ENCODE measurements at places on chromosomes 1 and 21.

- no peak for DNase-seq
Observed at GRCh38 chr1:171563675-171564074, 58.4 kb upstream of the MYOCOS start.

- DNase-seq = peak; percentile 13
Observed at GRCh38 chr1:161071886-161072371, 2.2 kb upstream of the ARHGAP30 start.

DNA sequence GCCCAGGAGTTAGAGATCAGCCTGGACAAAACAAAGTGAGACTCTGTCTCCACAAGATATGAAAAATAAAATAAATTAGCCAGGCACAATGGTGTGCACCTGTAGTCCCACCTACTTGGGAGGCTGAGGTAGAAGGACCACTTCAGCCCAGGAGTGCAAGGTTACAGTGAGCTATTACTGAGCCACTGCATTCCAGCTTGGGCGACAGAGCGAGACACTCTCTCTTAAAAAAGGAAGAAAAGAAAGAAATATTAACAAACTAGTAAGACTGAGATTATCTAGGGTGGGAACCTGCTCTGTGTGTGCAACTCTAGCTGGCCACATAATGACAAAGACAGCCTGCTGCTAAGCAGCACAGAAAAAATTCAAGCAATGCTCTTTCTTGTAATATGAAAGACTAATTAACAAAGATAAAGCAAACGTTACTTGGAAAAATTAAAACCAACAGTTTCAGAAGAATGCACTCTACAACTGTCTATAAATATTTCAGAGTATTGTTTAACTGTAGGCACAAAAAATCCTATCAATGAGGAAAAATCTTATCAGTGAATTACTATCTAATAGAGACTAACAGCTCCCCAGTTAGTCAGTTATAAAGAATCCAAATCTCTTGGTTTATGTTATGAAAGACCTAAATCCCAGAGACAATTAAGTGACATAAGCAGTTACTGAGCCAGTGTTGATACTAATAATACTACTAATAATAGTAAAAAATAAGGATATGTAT is 74.5 kb downstream of the ENAH start:
- no peak for DNase-seq

DNA sequence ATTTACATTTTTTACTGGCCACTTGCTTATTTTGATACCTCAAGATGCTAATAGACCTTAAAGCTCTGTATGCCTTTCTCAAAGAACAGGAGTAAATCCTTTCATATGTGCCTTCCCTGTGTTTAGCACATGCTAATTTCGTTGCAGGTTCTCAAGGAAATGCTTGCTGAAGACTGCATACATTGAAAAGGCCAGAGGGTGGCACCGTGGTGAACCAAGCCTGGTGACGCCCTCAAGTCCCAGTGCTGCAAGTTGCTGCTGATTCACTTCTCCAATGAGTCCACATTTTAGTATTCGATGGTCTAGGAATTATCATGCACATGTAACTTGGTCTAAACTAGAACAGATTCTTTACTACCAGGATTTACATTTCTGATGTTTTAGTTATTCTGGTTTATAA is 94.1 kb downstream of the CLDN17 start:
- DNase-seq = peak; percentile 4

GRCh38 chr1:94773296-94773809 is 46.8 kb upstream of the SLC44A3 start:
- no peak for DNase-seq

GRCh38 chr21:44498280-44499210 is 41.5 kb downstream of the KRTAP10-1 start:
- no peak for DNase-seq

- DNase-seq = no peak
Observed at GRCh38 chr1:43870306-43870705, 63.3 kb upstream of the ARTN start.

DNA sequence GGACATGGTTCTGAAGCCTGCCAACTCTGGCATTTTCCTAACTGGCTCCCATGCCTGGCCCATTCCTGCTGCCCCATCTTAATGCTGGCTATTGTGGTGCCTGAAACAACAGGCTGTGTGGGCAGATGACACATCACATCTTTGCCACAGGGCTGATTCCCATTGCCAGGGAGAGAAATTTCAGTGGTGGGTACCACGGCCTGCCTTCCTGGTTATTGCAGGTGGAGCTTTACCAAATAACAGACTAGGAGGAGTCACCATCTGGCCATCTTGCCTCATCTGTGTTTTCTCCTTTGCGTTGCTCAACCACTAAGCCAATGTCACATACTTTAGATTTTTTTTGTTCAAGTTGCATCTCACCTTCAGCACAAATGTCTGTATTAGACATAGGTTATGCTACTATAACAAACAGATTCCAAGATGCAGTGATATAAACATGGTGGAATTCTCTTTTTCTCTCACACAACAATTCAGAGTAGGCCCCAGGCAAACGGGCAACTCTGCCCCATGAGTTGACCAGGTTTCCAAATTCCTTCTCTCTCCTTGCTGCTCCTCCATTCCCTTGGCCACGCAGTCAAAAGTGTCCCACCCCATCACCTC is 14.1 kb downstream of the CDA start:
- DNase-seq = no peak

DNA sequence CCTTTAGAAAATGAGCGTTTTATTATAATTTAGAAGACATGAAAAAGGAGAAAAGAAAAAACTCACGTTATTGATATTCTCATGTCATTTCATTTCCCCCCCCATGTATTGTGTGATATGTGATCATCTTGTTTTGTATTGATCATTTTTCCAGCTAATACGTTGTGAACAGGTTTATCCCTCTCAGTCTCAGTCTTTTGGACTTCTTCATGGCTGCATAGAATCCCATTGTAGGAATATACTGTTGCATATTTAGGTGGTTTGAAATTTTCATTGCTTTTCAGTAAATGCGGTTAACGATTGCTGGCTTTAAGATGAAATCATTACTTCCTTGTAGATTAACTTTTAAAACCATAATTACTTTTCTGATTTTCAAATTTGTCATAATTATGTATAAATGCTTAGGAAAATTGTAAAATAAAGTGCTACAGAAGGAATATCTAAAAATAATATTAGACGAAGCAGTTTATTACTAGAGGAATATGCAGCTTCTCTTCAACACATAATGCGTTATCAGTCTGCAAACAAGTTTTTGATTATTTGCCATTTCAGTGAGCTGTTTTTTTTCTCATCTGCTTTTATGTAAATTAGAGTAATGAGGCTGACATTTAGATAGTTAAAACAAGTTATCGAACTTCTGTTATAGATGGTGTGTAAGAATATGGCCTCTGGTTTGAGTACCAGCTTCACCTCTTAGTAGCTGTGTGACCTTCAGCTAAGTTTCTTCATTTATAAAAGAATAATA is 1.8 kb downstream of the SON start:
- no peak for DNase-seq

DNA sequence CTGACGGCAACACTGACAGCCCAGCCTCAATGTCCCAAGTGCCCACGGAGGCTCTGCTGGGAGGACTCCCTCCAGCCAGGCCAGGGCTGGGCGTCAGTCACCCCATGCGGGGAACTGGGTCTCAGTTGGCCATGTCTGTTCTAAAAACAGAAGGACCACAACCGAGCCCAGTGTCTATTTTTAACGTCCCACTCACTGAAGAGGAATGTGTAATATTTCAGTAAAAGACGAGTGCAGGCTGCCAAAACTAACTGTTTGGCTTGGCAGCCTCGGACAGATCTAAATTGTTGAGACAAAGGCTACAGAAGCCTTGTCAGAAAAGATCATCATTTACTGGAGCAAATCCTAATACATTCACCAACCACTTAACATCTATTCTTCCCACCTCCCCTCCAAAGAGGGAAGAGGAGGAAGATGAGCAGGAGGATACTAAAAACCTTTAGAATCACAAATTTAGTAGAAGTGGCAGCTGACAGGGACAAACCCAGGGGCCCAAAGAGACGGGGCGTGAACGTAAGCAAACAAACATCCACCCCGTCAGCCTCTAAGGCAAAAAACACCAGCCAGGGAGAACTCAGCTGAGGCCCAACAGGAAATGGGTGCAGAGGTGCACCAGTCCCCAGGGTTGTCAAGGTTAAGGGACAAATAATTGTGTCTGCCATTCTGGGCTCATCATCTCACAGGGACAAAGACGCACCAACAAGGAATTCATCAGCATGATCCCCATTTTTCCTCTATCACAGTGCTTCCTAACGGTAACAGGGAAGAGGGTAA is 18.7 kb downstream of the C1orf198 start:
- peak; percentile 98 for DNase-seq

- DNase-seq = no peak
Observed at GRCh38 chr1:237170149-237170548, 128.2 kb downstream of the RYR2 start.

DNA sequence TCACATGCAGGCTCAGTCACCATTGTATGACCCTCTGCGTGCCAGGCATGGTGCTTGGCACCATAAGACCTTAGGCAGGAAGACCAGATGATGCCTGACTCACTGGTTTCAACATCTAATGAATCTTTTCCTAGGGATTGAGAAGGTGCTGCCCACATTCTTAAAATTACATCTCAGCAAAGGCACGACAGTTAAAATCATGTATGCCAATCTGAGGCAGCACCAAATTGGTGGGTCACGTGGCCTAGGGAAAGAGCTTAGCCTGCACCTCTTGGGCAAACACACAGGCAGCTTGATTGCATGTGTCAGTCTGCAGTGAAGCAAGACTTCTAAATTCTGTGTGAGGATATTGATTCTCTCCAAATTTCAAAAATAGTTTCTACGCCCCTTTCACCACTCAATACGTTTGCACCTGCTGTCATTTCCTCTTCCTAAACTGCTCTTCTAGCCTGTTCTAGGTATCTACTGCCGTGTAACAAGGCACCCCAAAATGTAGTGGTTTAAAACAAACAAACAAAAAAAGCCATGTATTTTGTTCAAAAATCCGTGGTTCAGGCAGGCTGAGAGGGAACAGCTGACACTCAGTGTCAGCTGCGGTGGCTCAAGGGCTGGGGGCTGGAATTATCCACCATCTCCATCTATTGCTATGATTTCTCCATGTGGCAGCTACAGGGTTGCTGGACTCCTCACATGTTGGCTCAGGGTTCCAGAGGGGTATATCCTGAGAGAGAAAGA is 160.2 kb upstream of the FGGY start:
- DNase-seq = no peak

- no peak for DNase-seq
Observed at GRCh38 chr1:193308438-193308837, 122.0 kb upstream of the B3GALT2 start.

GRCh38 chr1:15975358-15975804 is 520 bp downstream of the ZBTB17 start:
- DNase-seq = no peak

DNA sequence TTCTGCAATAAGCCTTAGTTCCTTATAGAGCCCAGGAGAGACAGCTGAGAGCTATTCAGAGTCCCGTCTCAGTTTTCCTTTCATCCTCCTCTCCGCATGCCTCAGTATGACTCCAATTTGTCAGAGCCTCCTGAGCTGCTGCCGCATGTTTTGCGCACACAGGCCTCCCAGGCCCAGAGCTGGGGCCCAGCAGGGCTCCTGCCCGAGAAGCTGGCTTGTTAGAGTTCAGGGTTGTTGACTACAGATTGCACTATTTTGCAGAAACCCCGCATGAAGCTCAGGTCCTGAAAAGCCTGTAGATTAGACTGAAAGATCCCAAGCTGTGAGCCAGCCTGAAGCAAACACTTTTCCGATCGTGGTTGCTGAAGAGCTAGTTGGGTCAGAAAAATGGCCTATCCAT is 51.5 kb downstream of the IGSF5 start:
- no peak for DNase-seq

DNA sequence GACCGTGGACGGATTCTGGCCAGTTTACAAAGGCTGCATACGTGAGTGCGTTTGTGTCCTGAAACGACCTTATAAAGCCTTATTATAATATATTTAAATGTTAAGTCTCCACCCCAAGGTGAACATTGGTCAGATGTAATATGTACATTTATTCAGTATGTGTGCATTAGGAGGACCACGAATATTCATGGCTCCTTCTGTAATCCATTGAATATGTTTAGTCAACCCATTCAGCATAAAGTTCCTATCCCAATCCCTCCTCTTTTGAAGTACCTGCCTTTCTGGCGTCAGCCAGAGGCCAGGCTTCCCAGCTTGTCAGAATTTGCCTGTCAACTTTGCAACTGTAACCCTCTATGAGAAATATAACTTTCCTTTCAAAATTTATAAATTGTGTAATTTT is 10.4 kb upstream of the FLG start:
- DNase-seq = no peak

GRCh38 chr1:96559707-96560596 is 161.6 kb upstream of the PTBP2 start:
- DNase-seq = peak; percentile 95

GRCh38 chr1:230858918-230859729 is 9.2 kb downstream of the C1orf198 start:
- DNase-seq = peak; percentile 83

GRCh38 chr1:66300280-66300971 is 233.5 kb upstream of the SGIP1 start:
- DNase-seq = no peak

DNA sequence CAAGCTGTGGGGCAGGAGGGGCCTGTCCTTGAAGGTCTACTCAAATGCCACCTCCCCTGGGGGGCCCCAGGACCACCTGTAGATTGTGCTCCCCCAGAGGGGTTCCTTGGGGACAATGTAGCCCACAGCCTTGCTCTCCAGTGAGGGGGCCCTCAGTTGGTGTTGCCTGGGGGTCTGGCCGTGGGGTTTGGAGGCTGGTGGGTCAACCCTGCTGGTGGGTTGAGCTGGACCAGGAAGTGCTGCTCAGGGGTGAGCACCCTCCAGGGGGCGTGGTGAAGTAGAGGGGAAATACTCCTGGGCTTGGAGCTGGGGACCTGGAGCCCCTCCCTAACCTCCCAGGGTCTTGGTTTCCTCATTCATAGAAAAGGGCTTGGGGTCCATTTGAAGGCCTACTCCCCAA is 143.6 kb upstream of the WNT4 start:
- no peak for DNase-seq

- DNase-seq = no peak
Observed at GRCh38 chr1:34002810-34003209, 138.9 kb downstream of the HMGB4 start.

- no peak for DNase-seq
Observed at GRCh38 chr1:51288578-51288977, 41.8 kb downstream of the TTC39A start.

- no peak for DNase-seq
Observed at GRCh38 chr1:218447010-218447689, 102.0 kb downstream of the TGFB2 start.

DNA sequence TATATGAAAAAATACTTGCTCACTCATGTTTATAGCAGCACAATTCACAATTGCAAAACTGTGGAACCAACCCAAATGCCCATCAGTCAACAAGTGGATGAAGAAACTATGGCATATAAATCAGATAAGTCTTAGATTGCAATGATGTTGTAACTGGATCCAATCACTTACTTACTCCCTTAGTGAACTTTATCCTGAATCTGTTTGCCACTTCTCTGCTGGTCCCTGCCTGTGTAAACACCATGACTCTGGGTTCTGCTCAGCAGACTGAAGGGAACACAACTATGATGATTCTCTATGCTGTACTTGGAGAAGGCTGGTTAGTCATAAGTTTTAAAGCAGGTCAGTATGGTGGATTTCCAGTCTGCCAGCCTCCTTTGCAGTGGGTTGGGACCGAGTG is 391.2 kb downstream of the RWDD3 start:
- DNase-seq = no peak

- DNase-seq = no peak
Observed at GRCh38 chr1:118896416-118896815, 91.7 kb downstream of the TBX15 start.

GRCh38 chr1:12386130-12386529 is 156.3 kb downstream of the VPS13D start:
- peak; percentile 22 for DNase-seq

- no peak for DNase-seq
Observed at GRCh38 chr1:210074904-210075303, 136.9 kb downstream of the SYT14 start.
